Prostate gland (tissue), 2 donors: ENCODE measurements at places on chromosomes 16 and 17.

GRCh38 chr17:21013983-21014382 lies 28.8 kb downstream of the USP22 start:
- no peak for DNase-seq

DNA sequence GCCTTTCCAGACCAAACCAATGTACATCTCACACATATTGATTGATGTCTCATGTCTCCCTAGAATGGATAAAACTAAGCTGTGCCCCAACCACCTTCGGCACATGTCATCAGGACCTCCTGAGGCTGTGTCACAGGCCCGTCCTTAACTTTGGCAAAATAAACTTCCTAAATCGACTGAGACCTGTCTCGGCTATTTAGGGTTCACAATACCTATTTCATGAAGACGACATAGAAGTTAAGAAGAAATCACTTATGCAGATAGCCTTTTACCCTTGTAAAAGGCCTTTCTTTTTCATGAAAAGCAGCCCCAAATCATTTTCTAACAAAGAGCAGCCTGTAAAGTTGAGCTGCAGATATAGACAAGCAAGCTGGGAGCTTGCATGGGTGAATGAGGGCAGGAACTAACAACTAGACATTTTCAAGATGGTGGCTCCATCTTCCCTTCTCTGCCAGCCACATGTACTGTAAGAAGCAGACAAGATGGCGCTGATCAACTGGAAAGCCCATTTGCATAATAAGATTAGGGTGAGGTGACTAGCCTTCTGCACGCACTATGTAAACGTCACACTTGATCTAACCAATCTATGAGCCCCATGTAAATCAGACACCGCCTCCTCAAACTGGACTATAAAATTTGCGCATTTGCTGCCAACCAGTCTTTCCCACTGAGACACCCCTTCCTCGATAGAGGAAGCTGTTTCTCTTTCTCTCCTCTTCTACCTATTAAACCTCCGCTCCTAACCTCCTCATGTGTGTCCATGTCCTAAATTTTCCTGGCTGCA lies 4.7 kb upstream of the KDM8 start:
- no peak for DNase-seq

DNA sequence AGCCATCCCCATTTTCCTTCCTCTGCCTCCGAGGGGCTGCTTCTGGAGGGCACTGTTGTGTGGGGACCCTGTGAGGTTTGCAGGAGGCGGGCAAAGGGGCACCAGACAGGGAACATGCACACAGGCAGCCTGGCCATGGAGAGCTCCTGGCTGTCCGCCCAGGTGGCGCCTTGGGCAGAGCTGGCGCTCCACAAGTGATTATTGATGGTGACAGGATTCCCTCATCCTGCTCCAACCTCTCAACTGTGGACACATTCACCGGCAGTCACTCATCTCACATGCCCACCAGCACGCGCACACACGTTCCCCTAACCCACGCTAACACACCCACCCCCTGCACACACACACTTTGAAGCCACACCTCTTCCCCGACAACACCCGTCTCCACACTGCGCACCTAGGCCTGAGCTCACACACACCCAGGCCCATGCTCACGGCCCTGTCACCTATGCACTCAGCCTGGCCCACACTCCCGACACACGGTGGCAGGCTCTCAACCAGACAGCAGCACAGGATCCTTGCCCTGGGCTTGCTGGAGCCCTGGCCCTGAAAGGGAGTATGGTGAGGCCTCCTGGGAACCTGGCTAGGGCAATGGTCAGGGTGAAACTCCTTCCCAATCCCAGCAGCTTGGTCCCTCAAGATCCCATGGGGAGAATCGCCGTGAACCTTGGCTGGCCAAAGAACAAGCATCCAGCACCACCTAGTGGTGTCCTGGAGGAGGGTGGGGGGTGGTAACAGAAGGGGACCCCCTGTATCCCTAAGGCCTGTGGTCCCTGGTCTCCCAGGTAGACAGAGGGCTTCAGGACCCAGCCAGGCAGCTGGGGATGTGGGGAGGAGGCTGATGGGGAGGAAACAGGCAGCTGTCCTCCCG lies 3.6 kb downstream of the PNMT start:
- peak; percentile 39 for DNase-seq

DNA sequence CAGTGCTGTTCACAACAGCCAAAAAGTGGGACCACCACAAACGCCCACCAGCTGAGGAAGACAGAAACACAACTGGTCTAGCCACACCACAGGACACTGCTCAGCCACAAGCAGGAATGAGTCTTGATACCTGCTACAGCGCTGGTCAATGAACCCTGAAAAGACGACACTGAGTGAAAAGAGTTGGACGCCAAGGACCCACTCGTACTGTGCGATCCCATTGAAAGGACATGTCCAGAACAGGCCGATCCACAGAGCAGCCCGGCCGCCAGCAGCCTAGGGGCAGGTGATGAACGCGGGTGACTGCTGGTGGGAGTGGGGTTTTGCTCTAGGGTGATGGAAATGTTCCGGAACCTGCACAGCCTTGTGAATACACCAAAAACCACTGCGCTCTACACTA lies 10.6 kb upstream of the SLC38A8 start:
- no peak for DNase-seq

GRCh38 chr17:72622661-72623433 lies 469.6 kb downstream of the SLC39A11 start:
- DNase-seq: no peak

DNA sequence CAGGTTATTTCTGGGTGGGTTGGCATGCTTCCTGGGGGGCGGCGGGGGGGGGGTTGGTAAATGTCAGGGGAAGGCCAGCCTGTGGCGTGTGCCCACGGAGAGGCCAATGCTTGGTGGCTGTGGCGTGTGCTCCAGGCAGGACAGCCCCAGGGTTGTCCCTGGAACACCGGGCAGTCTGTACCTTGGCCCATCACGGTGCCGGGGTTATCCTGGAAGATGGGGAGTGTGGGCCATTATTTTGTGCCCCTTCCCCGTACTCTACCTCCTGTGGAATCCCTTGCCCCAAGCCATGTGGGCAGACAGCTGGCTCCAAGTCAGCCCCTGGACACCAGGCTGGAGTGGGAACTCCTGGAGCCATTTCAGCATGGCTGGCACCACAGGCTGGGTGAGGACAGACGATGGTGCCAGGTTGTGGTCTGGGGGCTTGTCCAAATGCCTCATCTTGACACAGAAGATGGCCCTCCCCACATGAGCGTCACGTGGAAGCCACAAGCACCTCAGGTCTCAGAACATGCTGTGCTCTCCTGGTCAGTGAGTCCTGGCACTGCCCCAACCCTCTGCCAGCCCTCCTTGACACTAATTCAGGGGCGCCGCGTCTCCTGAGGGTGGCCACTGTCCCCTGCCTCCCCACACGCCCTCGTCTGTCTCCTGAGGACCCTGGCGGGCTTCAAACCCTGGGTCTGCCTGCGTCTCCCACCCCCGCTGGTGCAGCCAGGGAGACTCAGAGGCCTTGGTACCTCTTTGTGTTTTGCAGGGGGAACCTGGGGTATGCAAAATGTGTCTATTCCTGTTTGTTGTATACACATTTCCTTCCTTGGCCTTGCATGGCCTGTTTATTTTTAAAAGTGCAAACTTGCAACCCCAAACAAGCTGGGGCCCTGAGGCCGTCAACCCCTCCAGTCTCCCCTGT lies 4.3 kb downstream of the SLC16A3 start:
- no peak for DNase-seq

DNA sequence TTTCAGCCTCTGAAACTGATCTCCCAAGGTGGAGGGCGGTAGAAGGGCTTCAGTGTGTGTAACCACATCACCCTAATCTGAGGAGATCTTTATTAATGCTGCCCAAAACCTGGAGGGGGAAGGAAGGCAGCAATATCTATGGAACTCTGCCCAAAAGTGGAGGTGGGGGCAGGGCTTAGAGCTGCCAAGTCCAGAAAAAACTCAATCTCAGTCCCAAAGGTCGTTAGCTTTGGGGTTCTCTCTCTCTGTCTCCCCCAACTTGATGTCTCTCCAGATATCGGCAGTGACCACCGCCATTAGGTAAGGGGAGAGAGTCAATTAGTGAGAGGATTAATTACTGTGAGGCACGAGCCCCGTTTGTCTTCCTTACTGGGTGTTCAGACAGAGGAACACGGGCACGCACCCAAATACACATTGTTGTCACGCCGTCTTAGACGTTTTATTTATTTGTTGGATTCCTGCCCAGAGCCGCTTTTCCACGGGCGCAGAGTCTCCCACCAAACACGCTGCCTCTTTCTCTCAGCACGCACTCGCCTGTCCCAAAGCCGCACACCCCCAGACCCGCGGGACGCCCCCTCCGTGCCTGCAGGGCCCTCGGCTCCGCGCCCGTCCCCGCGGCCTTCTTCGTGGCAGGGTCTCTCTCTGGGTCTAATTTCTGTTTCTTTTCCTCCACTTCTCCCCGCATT lies 5.4 kb upstream of the LHX1 start:
- DNase-seq: peak; percentile 42

DNA sequence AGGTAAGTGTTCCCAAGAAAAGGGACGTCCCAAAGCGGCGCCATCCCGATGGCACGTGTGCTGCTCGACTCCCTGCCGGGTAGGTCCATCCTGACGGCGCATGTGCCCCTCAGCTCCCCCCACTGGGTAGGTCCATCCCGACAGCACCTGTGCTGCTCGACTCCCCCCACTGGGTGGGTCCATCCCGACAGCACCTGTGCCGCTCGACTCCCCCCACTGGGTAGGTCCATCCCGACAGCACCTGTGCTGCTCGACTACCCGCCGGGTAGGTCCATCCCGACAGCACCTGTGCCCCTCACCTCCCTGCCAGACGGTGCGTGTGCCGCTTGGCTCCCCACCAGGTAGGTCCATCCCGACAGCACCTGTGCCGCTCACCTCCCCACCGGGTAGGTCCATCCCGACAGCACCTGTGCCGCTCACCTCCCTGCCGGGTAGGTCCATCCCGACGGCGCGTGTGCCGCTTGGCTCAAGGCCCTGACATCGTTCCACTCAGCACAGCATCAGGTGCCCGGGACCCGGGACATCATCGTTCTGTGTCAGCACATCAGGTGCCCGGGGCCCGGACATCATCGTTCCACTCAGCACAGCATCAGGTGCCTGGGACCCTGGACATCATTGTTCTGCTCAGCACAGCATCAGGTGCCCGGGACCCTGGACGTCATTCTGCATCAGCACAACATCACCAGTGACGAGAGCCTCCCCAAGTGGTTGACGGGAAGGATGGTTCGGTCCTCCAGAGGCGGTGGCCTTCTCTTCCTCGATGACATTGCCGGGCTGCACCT lies 5.7 kb upstream of the FN3K start:
- DNase-seq: no peak

- peak; percentile 76 for DNase-seq
Observed at GRCh38 chr17:348692-349425, 3.7 kb downstream of the RPH3AL start.

GRCh38 chr17:21286066-21286770 lies 1.7 kb downstream of the MAP2K3 start:
- peak; percentile 83 for DNase-seq

DNA sequence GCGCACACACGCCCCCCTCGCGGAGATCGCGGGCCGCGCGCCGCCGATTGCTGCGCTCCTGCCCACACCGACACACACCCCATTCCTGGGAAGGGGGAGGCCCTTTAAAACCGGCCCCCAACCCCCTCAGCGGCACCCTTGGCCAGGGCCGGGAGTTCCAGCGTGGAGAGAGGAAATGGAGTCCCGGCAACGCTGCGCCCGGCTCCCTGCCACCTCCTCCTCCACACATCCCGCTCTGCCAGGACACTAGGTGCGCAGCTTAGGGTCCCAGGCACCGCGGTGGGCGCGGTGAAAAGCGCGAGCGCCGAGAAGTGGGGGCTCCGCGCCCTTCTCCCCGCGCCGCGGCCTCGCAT lies 397 bp downstream of the CDC42EP4 start:
- no peak for DNase-seq

GRCh38 chr17:3947318-3947810 lies 16.9 kb downstream of the ATP2A3 start:
- no peak for DNase-seq

- DNase-seq: peak; percentile 24
Observed at GRCh38 chr16:56547120-56547948, 17.5 kb upstream of the MT4 start.

- DNase-seq: no peak
Observed at GRCh38 chr16:82834151-82834815, 207.5 kb downstream of the CDH13 start.

DNA sequence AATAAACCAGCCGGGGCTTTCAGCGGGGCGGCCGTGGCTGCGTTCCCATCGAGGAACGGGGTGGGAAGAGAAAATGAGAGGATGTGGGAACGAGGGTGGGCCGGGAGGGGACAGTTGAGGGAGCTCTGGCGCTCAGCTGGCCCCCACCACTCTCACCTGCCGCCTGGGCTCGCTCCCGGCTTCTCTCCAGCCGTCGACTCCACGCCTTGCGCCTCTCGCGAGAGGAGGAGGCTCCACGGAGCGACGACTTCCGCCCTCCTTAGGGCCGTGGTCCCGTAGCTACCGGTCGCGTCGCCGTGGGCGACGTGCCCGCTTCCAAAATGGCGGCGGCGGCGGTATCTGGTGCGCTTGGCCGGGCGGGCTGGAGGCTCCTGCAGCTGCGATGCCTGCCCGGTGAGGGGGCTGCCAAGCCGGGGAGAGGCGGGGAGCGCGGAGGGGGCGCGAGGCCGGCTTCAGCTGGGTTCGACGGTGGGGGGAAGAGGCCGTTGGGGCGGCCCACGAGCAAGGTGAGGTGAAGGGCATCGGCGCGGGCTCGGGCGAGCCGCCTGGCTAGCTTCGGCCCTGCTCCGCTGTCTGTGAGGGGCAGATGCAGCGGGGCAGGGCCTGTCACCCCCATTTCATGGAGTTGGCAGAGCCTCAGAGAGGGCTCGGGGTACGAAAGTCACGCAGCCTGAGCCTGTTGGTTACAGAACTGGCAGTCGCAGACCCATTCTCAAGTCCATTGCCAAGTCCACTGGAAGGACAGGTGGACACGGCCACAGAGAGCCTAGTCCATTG lies at the start of the genes CIAPIN1 and COQ9:
Gene CIAPIN1 (minus strand): TSS at position 200 of the 777 bp plus-strand sequence. CDS start 6,457 bp downstream, outside the sequence.
Gene COQ9 (plus strand): TSS at position 294 of the 777 bp plus-strand sequence. CDS start 27 bp downstream, at position 321.
- peak; percentile 95 for DNase-seq

- DNase-seq: no peak
Observed at GRCh38 chr17:26963163-26963503, 330.8 kb upstream of the WSB1 start.

DNA sequence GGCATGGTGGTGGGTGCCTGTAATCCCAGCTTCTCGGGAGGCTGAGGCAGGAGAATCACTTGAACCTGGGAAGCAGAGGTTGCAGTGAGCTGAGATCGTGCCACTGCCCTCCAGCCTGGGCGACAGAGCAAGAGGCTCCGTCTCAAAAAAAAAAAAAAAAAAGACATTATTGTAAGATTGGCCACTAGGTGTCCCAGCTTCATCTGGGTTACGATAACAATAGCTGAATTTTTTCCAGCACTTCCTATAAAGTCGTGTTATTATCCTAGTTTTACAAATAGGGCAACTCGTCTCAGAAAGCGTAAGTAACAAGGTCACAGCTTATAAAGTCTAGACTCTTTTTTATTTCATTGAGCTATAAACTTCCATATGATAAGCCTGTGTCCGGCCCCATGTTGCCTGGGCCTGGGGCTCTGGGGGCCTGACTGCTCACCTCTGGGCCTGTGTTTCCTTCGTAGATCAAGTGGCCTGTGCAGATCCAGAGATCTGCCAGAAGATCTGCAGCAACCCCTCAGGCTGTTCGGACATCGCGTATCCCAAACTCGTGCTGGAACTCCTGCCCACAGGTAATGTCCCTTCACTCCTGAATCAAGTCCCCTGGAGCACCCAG lies 60.5 kb downstream of the SLC5A11 start:
- no peak for DNase-seq

GRCh38 chr16:1818204-1818872 lies 8.3 kb downstream of the HAGH start:
- no peak for DNase-seq
